ENCODE measurements at places on chromosomes 6 and 20. TPM values are rescaled to one million over a fixed set of nuclear protein-coding genes. Genes with fewer than 3 reads are reported as not detected.

Gene ANGPT4
- total RNA-seq, result not detected

Gene DSTN
- total RNA-seq, result 878 TPM

Gene LAMA5
- total RNA-seq, result 355 TPM

Gene CDH22
- total RNA-seq, result not detected

Gene OVOL2
- not detected for total RNA-seq

Gene SMPDL3A
- 8.2 TPM for total RNA-seq

Gene LAMA4
- total RNA-seq, result 55.2 TPM

Gene DOP1A
- total RNA-seq, result 25.1 TPM

Gene TRIM10
- total RNA-seq, result not detected

Gene FAM217A
- total RNA-seq, result not detected

Gene NKAIN4
- total RNA-seq, result 2.2 TPM

Gene VNN1
- total RNA-seq, result not detected

Gene POM121L2
- not detected for total RNA-seq

Gene KIF3B
- 36.1 TPM for total RNA-seq

Gene POPDC3
- total RNA-seq, result 3.4 TPM

Gene DNAH8
- total RNA-seq, result 0.05 TPM

Gene C2
- 1.5 TPM for total RNA-seq

Gene RAD21L1
- not detected for total RNA-seq

Gene RSPH9
- 0.38 TPM for total RNA-seq

Gene DACT2
- total RNA-seq, result 4.6 TPM

Gene TPD52L1
- total RNA-seq, result 48.0 TPM

Gene OR2B6
- not detected for total RNA-seq

Gene CALHM5
- total RNA-seq, result 9.7 TPM

Gene DLK2
- 1.1 TPM for total RNA-seq

Gene PTCRA
- total RNA-seq, result not detected

Gene GABRR1
- total RNA-seq, result not detected

Gene BACH2
- 10.5 TPM for total RNA-seq

Gene CLDN20
- total RNA-seq, result not detected

Gene BTNL2
- not detected for total RNA-seq

Gene MOCS1
- 13.3 TPM for total RNA-seq

Gene DEFB124
- not detected for total RNA-seq

Gene HLA-DRB1
- not detected for total RNA-seq

Gene DPPA5
- not detected for total RNA-seq

Gene PDYN
- not detected for total RNA-seq

Gene CST5
- total RNA-seq, result not detected
